ENCODE measurements at places on chromosomes 3 and 15. TPM values are rescaled to one million over a fixed set of nuclear protein-coding genes. Genes with fewer than 3 reads are reported as not detected.

Gene GUCA1C
- polyA plus RNA-seq, result not detected

- H3K36me3 ChIP-seq, result no peaks in the 10 kb centered on the region
- no peak for DNase-seq
- H3K27me3 ChIP-seq, result peaks cover 20% of the 10 kb centered on the region
- no peak overlapping the region for H3K4me3 ChIP-seq
- peaks cover 8% of the 10 kb centered on the region for H3K4me1 ChIP-seq
These were observed 34.3 kb upstream of the SNRPA1 start for GRCh38 chr15:101329309-101329863.

DNA sequence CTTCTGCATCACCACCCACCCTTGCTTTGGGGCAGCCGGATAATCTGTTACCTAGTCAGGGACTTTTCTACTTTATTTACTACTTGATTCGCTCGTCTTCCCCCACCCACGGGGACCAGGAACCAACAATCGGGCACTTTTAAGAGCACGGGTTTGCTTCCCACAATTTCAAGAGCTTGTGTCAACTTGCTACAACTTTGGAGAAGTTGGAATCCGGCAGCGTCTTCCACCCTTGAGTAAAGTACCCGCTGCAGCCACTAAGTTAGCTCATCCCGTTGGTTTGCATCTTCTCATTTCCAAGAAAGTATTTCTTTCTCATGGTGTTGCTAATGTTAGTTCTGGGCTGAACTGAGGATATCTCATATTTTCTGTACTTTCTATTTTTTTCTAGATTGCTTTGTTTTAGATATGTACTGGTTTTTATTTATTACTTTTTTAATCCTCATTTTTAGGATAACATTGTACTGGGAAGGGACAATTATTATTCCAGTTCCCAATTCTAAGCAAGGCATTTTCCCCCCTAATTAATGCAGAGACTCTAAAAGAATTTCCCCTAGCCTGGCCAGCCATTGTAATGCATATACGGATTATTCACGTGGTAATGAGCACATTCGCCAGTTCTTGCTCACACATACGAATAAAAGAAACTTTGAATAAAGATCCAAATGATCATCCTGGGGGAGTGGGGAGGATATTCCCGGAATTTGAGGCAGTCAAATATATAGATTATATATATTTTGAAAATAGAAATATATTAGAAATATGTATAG is 4.0 kb downstream of the SOX2 start:
- peaks cover 2% of the 10 kb centered on the region for H3K4me1 ChIP-seq
- peaks cover 54% of the 10 kb centered on the region for H3K27me3 ChIP-seq
- H3K36me3 ChIP-seq, result peaks cover 23% of the 10 kb centered on the region
- no peak overlapping the region for H3K27ac ChIP-seq

DNA sequence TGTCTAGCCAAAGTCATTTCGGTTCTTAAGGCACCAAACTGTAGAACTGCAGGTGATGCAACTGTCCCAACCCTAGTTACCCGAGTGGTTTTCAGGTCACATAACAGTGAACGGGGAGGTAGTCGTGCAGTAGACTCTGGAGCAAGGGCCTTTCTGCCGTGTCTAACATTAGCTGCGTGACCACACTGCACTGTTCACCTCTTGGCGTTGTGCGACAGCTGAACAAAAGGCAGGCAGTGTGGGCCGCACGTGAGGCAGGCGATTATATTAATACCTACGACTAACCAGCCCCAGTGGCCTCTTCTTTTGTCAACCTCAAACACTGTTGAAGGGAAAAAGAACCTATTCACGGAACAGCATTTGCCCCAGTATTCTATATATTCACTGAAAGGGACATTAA is 2.8 kb downstream of the LRRN1 start:
- H3K4me3 ChIP-seq, result peak overlapping the region; percentile 75
- no peak overlapping the region for H3K27ac ChIP-seq
- no peak for DNase-seq
- H3K27me3 ChIP-seq, result no peaks in the 10 kb centered on the region
- peaks cover 13% of the 10 kb centered on the region for H3K4me1 ChIP-seq
- no peaks in the 10 kb centered on the region for H3K36me3 ChIP-seq

Data from naive thymus-derived CD8-positive, alpha-beta T cell (primary cell).